ENCODE measurements at places on chromosomes 11 and 22.

DNA sequence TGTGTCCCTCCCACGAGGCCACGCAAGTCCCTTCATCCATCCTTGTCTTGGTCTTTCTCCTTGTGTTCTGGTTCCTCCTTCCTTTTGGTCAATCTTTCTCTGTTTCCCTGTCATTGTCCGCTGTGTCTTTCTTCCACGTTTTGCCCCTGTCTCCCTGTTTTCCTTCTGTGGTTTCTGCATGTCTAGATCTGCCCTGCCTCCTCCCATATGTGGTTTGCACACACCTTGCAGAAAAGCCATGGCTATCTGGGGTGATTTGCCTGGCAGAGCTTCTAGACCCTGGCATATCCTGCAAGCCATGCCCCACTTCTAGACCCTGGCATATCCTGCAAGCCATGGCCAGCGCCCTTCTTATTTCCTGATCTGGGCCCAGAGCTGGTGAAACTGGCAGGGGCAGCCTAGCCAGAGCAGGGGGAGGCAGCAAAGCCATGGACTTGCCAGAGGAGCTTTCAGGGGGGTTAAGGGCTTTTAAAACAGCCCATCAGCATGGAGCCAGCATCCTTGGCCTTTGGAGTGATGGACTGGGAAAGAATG lies 131.6 kb upstream of the NECTIN1 start:
- no peak for DNase-seq

DNA sequence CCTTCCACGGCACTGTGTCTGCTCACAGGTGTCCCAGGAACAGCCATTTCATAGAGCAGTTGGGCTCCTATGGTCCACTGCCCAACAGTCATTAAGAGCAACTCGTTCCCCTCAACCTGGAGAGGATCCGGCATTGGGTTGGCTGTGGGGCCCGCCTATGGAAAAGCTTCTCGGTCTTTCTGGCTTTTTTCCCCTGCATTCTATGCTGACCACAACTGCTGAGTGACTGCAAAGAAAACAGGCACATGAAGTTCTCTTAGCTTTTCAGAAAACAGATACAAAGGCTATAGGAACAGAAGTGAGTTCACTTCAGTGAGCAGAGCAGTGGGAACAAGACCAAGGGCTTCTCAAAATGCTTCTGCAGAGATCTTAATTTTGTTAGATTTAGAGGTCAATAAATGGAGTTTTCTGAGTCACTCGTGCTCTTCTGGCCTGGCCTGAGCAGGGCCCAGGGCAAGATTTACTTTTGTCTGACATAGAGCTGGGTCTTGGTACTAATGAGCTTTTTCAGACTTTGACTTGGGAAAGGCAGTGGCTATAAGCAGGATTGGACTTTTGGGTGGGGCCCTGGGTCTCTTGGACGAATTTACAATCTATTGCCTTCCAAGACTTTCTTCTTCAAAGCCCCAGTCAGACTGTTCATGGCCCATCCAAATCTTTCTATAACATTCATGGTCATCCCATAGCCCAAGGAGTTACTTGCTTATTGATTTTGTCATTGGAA lies 13.6 kb upstream of the APOL5 start:
- DNase-seq: no peak

GRCh38 chr11:64998690-64999431 lies 2.1 kb upstream of the BATF2 start:
- no peak for DNase-seq

DNA sequence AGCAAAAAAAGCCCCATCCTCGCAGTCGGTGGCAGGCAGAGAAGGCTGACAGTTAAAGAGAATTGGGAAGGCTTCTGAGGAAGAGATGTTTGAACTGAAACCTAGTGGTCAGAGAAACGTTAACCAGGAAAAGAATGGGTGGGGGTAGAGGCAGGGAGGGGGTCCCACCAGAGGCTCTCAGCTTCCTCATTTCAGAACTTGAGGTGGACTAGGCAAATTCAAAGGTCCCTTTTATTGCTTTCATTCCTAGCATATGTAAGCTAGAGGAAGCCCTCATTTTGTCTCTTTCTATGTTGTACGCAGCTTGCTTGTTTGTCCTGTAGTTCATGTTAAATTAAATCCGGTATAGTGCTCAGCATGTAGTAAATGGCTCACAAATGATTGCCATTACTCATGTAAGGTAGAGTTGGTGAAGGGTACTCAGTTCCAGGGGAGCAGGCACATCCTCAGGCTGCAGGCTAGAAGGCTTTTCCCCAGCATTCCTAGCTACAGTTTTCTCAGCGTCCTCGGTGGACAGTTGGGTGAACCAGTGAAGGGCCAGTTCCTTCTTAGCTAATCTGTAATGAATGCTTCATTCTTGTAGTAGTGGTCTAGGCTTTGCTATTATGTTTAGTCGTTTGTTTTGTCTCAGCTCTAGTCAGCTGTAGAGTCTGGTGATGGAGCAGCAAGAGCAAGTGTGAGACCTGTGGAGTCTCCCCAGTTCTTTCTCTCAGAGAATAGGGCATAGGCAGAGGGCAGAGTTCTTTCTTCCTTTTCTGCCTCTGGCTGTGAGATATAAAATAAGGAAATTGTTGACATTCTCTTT lies 58.6 kb downstream of the UVRAG start:
- DNase-seq: no peak

DNA sequence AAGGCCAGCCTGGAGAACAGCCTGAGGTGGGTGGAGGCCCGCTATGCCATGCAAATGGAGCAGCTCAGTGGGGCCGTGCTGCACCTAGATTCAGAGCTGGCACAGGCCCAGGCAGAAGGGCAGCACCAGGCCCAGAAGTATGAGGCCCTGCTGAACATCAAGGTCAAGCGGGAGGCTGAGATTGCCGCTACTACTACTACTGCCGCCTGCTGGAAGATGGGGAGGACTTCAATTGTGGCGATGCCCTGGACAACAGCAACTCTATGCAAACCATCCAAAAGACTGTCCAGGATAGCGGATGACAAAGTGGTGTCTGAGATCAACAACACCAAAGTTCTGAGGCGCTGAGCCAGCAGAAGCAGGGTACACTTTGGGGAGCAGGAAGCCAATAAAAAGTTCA lies 3.1 kb upstream of the TMEM218 start:
- DNase-seq: no peak

- no peak for DNase-seq
These were observed 95.0 kb upstream of the NNMT start for GRCh38 chr11:114201219-114201618.

- DNase-seq: no peak
These were observed 1.1 kb downstream of the GRIA4 start for GRCh38 chr11:105610871-105611571.

DNA sequence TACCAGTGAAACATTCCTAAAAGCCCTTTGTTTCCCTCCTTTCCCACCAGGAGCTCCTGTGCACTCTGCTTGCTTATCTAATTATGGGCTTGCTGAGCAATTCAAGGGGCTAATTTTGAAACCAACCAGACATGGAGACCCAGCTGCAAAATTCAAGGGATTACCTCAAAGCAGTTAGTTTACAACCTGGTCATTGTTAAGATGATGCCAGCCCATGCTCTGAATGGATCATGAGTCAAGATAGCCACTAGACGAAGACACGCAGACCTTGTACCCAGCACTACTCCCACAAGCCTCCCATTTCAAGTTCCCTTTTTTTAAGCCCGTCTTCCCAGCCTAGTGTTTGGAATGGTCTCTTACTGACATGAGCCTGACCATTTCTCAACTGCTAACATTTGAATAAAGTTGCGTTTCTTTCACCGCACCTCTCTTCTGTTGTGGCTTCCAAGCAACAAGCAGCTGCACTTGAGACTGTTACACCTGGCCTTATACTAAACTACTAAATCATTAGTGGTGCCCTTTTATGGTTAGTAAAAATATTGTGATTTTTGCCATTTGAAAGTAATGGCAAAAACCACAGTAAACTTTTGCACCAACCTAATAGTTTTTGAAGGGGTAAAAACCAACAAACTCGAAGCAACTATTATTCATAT lies 315.3 kb upstream of the LUZP2 start:
- no peak for DNase-seq

DNA sequence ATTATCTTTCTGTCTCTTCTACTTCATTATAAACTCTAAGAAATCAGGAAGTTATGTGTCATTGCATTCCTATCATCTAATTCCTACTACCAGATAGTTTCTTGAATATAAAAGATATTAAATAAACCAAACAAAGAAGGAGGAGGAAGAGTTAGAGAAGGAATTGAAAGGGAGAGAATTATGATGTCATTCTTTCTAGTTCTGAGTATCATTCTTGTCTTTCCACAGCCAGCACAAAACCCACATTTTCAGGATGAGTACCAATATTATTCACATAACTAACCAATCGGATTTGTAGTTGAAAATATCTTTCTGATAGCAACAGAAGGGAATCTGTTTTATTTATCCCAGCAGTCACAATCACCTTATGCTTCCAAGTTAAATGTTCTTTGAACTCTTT lies 13.3 kb downstream of the MS4A13 start:
- no peak for DNase-seq

DNA sequence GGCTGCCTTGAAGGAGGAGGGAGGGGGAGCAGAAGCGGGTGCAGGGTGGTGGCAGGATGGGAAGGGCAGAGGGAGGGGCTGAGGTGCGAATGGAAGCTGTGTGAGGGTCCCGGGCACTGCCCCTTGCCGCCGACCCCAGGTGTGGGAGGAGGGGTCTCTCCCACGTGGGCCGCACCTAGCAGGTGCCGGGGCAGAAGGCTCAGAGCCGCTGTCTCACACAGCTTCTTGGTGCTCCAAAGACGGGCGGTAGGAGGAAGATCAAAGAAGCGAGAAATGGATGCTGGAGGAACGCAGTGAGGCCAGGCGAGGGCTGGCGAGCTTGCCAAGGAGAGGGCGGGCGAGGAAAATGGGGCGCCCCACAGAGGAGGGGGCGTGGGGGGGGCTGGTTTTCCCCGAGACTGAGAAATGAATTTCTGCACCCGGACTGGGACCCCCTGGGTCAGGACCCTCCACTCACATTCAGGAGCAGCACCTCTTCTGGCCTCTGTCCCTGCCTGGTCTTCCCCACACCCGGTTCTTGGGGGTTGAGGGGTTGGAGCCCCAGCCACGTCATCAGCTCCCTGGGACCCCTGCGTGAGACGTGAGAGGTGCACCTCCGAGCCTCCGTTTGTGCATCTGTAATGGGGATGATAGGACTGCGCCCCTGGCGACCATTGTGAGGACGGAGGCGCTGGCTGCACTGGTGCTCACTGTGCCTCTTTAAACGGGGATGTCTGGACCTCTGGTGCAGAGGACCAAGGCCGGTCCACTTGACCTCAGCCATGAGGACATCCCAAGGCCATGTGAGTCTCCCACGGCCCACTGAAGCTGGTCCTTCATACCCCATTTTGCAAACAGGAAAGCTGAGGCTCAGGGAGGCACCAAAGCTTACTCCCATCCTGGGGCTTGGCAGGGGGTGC lies 16.8 kb downstream of the LSP1 start:
- DNase-seq: no peak

- no peak for DNase-seq
These were observed 9.4 kb upstream of the PHOX2A start for GRCh38 chr11:72253392-72253791.

DNA sequence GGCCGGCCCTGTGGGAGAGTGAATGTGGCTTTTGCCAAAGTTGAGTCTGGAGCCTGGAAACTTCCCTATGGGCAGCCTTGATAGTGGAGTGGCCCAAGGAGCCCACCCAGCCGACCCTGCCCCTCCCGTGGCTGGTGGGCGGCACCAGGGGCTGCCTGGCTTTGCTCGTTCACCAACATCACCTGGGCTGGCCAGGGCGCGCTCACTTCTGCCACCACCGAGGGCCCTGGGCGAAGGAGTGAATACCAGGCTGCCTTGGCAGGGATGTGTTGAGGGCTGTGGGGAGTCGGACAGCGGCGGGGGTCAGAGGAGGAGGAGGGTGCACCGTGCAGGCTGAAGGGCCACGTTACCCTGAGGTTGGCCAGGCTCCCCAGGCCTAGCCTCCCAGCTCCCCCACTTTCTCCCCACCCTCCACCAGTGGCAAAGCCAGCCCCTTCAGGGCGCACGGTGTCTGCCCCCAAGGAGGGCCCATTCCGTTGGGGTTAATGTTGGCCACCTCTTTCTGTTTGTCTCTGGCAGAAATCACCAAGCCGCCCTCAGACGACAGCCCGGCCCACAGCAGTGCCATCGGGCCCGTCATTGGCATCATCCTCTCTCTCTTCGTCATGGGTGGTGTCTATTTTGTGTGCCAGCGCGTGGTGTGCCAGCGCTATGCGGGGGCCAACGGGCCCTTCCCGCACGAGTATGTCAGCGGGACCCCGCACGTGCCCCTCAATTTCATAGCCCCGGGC lies 22.5 kb upstream of the PPP6R3 start:
- no peak for DNase-seq

DNA sequence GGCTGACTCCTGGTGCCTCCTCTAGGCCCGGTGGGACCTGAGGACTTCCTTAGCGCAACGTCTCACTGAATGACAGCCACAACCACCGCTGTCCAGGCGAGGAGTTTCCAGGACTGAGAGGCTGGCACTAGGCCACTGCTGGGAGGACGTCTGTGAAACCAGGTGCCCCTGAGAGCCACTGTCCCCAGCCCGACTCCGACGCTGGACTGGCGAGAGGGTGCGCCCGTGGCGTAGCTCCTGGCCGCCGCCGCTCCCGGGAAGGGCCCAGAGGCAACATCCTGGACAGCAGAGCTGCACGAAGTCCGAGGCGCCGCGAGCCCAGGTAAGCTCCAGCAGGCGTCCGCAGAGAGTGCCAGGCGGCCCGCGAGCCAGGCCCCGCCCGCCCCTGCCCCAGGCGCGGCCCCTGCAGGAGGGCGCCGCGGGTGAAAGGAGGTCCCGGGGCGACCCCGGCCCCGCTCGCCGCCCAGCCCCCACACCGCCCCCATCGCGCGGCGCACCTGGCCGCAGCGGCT lies 525 bp downstream of the DGCR2 start:
- no peak for DNase-seq

DNA sequence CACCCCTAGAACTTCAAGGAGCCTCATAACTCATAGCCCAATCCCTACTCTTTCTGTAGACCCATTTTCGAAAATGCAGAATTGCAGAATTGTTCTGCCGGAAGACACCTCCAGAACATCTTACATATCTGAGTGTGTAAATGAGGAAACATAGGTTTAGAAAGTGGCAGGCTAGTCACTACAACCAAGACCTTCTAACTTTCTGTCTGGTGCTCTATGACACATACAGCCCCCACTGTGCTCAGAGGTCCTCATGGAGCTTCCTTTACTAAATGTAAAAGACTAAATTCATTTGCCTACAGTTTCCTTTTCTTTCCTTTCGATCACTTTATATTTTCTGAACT lies 132.1 kb upstream of the DDI1 start:
- no peak for DNase-seq

DNA sequence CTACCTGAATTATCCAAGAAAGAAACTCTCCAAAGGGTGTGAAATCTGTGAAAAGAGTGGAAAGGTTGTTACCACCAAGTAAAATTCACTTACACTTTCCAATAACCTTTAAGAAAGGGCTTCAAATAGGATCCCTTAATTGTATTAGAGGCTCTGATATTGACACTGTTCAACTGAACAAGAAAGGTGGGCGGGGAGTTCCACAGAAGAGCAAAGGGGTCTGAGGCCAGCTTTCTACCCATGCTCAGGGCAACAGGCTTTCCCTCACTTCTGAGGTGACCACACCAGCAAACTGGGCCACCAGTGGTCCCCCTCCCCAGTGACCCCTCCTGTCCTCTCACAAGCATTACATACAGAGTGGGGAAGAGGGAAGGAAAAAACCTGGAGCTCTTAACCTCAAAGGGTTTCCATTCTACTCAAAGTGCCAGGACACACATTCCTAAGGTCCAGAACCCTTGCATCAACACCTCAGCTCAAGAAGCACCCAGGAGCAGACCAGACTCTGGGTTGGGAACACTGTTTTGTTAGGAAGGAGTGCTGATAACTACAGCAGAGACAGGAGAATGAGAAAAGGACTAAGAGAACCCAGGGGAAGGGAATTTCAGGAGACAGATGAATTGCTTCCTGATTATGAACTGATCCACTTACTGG lies 71.6 kb upstream of the AKIP1 start:
- DNase-seq: no peak

Measured in right lung (tissue), 10 donors.